Renal cortical epithelial cell (primary cell): ENCODE measurements at places on chromosomes 13 and 19. TPM values are rescaled to one million over a fixed set of nuclear protein-coding genes. Genes with fewer than 3 reads are reported as not detected.
A peak's percentile ranks its signal among the peaks of the same experiment; 100 is the strongest.

TEX101 gene
- total RNA-seq = not detected in 2 replicates

LSM14A gene
- 75.9 and 112 TPM in 2 replicates for total RNA-seq

EBI3 gene
- total RNA-seq = 1.3 and 2.4 TPM in 2 replicates

SPACA4 gene
- not detected in 2 replicates for total RNA-seq

ACTMAP gene
- 0.35 and 4.5 TPM in 2 replicates for total RNA-seq

MIPEP gene
- 29.7 and 32.6 TPM in 2 replicates for total RNA-seq

NPAS1 gene
- 0.52 and 0.55 TPM in 2 replicates for total RNA-seq

TMC4 gene
- 1.8 and 21.9 TPM in 2 replicates for total RNA-seq

FAAP24 gene
- 1.3 and 2.6 TPM in 2 replicates for total RNA-seq

DCLK1 gene
- total RNA-seq = 12.0 and 12.2 TPM in 2 replicates

INSL3 gene
- total RNA-seq = not detected in 2 replicates

ITPKC gene
- 17.6 and 25.0 TPM in 2 replicates for total RNA-seq

SHC2 gene
- total RNA-seq = 1.0 and 5.1 TPM in 2 replicates

CRB3 gene
- 57.4 and 121 TPM in 2 replicates for total RNA-seq

KDELR1 gene
- total RNA-seq = 63.7 and 116 TPM in 2 replicates

KIR3DL2 gene
- not detected in 2 replicates for total RNA-seq

CACNA1A gene
- 0.05 and 0.17 TPM in 2 replicates for total RNA-seq

CYP2S1 gene
- total RNA-seq = 2.2 and 3.1 TPM in 2 replicates

SOX1 gene
- not detected in 2 replicates for total RNA-seq

DNA sequence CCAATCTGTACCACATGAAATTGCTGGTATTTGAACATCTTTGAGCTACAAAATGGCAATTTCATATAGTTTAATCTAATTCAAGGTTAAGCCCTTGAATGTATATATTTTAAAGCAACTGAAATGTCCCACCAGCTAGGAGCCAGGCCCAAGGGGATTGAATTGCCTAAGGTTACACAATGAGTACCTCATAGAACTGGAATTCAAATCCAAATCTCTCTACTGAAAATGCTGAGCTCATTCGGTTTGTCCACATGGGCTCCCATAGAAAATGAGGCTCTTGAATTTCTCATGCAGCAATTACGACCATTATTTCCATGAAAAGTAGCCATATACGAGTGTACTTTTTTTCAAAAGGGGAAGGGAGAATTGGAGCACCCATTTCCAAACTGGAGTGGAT is 31.5 kb upstream of the FNDC3A start:
- no peak for DNase-seq

DNA sequence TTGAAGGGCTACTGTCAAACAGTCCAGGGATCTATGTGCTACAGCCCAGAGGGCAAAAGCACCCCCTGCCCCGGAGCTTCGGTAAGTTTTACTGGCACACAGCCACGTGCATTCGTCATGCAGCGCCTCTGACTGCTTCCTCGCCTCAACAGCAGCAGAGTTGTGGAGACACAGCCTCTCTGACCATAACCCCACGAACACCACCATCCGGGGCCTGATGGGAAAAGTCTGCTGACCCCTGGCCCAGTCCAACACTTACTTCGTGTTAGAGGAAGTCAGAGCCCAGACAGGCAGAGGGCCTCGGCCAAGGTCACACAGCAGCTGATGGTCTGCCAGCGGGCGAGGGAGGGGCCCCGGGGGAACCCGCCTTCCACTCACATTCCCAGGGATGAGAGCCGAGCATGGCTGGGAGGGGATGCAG is 5.1 kb downstream of the CBARP start:
- DNase-seq = peak; percentile 37

- DNase-seq = peak; percentile 74
These were observed 5.8 kb downstream of the PCDH9 start for GRCh38 chr13:67224148-67224846.

GRCh38 chr13:94495806-94496205 is 16.3 kb upstream of the DCT start:
- no peak for DNase-seq

DNA sequence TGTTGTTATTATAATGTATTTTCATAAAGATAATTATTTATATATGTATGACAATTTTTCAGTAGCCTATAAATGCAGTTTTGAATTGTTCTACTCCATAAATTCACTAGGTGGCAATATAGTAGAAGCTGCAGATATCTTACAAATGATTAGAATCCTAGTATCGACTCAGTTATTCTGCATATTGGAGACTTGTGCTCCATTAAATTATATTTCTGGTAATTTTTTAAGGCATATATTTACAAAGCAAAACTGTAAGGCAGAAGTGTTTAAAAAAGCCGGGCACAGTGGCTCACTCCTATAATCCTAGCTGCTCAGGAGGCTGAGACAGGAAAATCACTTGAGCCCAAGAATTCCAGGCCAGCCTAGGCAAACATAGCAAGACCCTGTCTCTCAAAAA is 58.7 kb downstream of the DPY19L3 start:
- DNase-seq = peak; percentile 17

DNA sequence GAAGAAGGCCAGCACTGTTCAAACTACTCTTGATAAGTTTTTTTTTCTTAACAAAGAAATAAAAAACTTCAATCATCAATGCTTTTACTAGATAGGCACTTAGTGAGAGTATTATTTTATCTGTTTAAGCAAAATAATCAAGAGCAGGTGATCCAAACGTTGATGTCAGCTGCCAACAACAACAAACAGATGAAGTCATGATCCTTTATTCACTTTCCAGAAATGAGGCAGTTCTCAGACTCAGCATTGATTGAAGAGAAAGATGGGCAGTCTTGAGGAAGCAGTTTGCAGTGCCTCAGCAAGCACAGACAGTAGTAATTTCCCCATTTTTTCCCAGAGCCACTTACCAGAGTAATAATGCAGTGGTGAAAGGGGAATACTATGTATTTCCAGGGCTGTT is 38.4 kb upstream of the CSNK1A1L start:
- no peak for DNase-seq

GRCh38 chr19:19407633-19407930 is 2.1 kb downstream of the GATAD2A start:
- no peak for DNase-seq

DNA sequence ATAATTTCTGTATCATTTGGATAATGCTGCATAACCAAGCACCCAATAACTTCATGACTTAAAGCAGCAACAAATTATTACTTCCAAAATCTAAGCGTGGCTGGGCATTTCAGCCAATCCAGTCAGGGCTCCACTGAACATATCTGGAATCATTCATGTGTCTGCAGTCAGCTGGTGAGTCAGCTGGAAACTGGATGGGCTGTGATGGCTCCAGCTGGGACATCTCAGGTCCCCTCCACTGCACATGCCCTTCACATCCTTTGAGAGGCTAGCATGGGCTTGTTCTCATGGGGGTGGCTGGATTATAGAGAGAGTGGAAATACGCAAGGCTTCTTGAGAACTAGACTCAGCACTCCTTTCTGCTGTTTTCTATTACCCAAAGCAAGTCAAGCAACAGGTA is 961.9 kb downstream of the DIAPH3 start:
- no peak for DNase-seq

DNA sequence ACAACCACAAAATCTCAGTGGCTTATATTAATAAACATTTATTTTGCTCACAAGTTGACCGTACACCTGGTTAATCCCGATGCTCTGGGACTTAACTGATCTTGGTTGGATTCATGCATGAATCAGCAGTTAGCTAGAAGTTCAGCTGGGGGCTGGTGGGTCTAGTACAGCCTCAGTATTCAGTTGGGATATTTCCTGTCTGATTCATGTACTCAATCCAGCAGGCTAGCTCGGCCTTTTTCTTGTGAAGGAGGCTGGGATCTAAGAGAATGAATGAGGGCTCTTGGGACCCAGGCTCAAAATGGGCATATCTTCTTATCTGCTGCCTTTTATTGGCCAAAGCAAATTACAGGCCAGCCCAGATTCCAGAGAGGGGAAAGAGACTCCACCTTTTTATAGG is 178.8 kb downstream of the KCTD12 start:
- DNase-seq = no peak

GRCh38 chr13:47869776-47870175 is 131.3 kb downstream of the SUCLA2 start:
- peak; percentile 56 for DNase-seq

GRCh38 chr13:46551410-46552302 is 1.3 kb upstream of the LRCH1 start:
- peak; percentile 76 for DNase-seq

DNA sequence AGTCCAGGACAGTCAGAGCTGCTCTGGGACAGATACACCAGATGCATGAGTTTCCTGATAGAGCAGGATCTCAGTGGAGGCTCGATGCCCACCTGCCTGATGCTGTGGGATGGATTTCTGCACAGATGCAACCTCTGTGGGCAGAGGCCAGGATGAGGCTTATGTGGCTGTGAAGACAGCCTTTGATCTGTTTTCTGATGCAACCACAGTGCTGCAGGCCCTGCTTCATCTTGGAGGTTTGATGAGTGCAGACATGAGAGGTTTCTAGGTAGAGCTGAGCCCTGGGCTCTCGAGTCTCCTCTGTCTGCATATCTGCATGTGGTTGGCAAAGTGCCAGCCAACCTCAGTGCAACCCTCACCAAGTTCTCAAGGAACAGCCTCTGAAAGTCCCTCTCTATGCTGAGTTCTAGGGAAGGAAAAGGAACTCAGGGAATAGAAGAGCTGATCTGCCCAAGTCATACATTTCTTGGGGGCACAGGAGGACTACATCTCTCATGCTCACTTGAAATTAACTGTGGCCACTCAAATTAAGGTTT is 23.1 kb upstream of the TSHZ3 start:
- no peak for DNase-seq

- peak; percentile 34 for DNase-seq
These were observed 5.3 kb downstream of the PRR36 start for GRCh38 chr19:7868671-7869452.

- peak; percentile 81 for DNase-seq
These were observed 41.7 kb upstream of the CEACAM20 start for GRCh38 chr19:44570984-44571684.

- DNase-seq = no peak
These were observed 40.5 kb downstream of the KLF12 start for GRCh38 chr13:74093691-74094090.

- no peak for DNase-seq
These were observed 618.4 kb upstream of the SLITRK5 start for GRCh38 chr13:87052731-87053130.
